ENCODE measurements at places on chromosomes 2 and 18. TPM values are rescaled to one million over a fixed set of nuclear protein-coding genes. Genes with fewer than 3 reads are reported as not detected.
A peak's percentile ranks its signal among the peaks of the same experiment; 100 is the strongest.

- peak; percentile 18 for DNase-seq
These were observed 42.4 kb upstream of the TACR1 start for GRCh38 chr2:75241696-75242095.

DNA sequence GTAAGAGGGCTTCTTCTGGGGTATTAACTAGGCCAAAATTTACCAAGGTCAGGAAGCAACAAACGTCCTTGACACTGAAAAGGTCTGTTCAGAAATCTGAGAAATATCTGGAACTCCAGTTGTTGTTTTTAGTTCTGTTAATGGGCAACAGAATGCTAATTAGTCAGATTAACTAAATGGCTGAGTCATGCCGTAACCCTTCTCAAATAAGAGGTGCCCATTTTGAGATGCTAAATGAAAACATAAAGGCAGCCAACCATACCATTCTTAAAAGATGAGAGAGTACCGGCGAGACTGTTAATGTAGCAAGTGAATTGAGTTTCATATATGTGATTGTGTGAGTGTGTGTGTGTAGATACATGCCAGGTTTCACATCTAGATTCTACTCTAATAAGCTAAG, 147.9 kb upstream of the GAREM1 start:
- no peak for DNase-seq

DNA sequence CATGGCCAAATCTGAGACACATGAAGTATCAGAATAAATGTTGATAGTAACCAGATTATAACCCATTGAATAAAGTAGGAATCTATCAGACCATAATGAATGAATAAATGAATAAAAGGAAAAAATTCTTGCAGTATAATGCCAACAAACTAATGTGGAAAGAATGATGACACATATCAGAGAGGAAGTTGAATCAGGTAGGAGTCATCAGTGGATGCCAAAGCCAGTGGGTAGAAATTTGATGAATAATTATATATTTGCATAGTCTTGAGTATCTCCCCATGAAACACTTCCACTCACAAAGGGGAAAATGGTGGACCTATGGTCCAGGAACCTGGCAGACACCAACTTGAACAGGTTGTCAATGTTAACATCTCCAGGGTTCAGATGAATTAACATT, 68.6 kb downstream of the GALNT3 start:
- DNase-seq = peak; percentile 17

DNA sequence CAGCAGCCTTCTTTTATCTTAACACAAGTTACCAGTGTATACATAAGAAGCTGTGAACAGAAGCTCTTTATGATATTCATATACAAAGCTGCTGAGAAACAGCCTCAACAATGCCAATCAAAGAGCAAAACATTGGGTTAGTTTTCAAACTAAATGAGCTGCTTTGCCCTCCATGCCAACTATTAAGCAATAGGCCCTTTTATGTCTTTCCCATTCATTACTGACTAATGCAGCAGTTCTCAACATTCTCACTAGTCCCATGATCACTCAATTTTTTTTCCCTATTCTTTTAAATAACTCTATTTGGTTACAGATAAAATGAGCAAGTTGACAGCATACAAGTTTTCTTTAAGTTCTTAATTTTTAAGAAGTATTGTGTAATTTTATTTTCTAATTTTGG, 57.9 kb upstream of the FRZB start:
- no peak for DNase-seq

The GULP1 gene
- total RNA-seq = 15.7 TPM

The DSC2 gene
- total RNA-seq = 0.17 TPM

- no peak for DNase-seq
These were observed 847.3 kb upstream of the ACVR2A start for GRCh38 chr2:146997488-146997887.

- DNase-seq = no peak
These were observed 221.9 kb upstream of the DLGAP1 start for GRCh38 chr18:4677006-4677405.

DNA sequence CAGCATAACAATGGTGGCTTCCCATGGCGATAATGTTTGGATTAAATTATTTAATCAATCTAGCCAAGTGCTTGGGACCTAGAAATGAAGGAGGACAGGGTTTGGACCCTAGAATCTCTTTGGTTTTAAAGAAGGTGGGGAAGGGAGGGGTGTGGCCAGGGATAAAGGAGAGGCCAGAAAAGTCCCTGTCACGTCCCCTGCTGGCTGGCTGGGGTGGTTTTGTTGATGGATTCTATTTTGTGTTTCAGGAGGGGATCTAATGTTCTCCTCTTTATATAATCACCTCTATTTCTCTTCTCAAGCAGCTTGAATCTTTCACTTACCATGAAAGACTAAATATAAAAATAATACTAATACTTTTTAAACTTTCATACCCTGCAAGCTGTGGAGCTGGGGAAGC, 52.6 kb upstream of the GALR1 start:
- DNase-seq = no peak

- no peak for DNase-seq
These were observed 11.5 kb upstream of the RNU4ATAC start for GRCh38 chr2:121519153-121519552.

GRCh38 chr2:84057917-84058560, 401.0 kb downstream of the SUCLG1 start:
- DNase-seq = no peak

GRCh38 chr2:120287183-120288015, 34.7 kb downstream of the RALB start:
- DNase-seq = peak; percentile 53

DNA sequence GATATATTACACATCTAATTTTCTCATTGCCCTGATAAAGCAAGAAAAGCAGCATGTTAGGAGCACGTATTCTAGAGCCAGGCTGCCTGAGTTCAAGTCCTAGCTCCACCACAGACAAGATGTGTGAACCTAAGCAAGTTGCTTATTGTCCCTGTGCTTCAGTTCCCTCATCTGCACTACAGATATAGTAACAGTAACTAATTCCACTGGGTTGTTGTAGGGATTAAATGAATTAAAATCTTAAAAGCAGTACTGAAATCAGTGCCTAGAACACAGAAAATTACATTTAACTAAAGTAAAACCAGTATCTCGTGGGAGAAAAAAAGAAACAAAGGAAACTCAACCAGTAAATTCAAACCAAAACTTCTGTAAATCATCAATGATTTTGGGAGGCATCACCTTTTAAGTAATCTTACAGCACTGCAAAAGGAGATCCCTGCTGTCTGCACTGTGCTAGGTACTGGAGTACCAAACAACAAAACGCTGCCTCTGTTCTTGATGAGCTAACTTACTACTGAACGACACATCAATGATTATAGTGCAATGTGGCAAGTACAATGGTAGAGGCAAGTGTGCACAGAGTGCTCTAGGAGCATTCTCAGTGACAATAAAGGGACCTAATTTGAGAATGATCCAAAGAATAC, 7.9 kb downstream of the MAP3K2 start:
- DNase-seq = no peak

- DNase-seq = no peak
These were observed 6.0 kb upstream of the ALPP start for GRCh38 chr2:232372231-232373208.

The NCKAP1 gene
- total RNA-seq = 364 TPM

- DNase-seq = no peak
These were observed 237.6 kb upstream of the FOSL2 start for GRCh38 chr2:28155086-28155485.

GRCh38 chr18:69945220-69946114, 2.2 kb downstream of the CD226 start:
- DNase-seq = no peak

The DQX1 gene
- total RNA-seq = not detected

DNA sequence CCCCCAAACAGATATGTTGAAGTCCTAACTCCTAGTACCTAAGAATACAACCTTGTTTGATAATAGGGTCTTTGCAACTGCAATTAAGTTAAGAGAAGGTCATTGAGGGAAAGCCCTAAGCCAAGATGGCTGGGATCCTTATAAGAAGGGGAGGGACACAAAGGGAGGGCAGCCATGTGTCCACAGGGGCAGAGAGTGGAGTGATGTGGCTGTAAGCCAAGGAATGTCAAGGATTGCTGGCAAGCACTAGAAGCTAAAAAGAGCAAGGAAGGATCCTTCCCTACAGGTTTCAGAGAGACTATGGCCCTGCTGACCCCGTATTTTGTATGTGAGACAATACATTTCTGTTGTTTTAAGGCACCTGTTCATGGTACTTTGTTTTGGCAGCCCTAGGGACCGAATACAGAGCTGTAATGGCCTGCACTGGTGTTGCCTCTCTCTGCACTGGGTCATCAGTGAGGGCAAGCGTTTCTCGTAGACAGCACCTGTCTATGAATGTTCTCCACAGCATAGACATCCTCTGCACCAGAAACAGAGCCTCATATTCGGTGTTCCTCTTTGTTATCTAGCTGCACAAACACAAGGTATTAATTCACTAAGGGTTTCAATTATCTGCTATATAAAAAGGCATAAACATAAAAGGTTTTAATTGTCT, 75.4 kb upstream of the AQP4 start:
- DNase-seq = no peak

- no peak for DNase-seq
These were observed 13.2 kb upstream of the SCYGR5 start for GRCh38 chr2:227653419-227653818.

The LDLRAD4 gene
- total RNA-seq = 15.9 TPM

DNA sequence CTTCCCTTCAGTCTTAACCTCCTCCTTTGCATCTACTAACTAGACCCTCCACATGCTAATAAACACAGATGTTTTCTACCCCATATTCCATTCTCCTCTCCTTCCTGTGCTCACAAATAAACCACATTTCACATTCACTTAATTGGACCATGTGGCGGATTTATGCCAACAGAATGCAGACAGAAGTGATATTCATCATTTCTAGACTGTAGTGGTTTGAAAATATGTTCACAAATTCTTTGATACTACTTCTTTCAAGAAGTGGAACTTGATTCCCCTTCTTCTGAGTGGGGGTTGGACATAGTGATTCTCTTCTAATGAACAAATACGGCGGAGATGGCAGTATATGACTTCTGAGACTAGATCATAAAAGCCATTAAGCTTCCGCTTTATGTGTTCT, 73.5 kb upstream of the SPTBN1 start:
- no peak for DNase-seq

The SLC23A3 gene
- 1.3 TPM for total RNA-seq

The RPRM gene
- not detected for total RNA-seq

DNA sequence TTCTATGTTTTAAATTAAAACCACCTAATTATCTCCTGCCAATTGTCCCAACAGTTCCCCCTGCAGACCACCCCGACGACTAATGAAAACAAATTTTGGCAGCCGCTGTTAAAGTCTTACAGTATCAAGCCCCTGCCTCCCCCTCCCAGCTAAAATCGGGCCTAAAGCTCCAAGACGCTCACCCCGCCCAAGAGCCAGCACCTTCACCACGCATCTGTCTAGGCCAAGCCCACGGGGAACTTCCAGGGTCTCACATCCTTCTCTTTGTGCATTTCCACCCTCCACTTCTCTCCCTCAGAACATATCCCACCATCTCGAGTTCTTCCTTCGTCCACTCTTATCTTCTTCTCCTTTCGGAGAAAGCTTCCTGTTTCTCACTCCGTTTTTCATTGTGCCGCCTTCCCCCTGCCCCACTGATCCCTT, 445 bp downstream of the PRPF40A start:
- DNase-seq = peak; percentile 51

The DUSP19 gene
- 4.4 TPM for total RNA-seq

The RTP5 gene
- total RNA-seq = not detected

DNA sequence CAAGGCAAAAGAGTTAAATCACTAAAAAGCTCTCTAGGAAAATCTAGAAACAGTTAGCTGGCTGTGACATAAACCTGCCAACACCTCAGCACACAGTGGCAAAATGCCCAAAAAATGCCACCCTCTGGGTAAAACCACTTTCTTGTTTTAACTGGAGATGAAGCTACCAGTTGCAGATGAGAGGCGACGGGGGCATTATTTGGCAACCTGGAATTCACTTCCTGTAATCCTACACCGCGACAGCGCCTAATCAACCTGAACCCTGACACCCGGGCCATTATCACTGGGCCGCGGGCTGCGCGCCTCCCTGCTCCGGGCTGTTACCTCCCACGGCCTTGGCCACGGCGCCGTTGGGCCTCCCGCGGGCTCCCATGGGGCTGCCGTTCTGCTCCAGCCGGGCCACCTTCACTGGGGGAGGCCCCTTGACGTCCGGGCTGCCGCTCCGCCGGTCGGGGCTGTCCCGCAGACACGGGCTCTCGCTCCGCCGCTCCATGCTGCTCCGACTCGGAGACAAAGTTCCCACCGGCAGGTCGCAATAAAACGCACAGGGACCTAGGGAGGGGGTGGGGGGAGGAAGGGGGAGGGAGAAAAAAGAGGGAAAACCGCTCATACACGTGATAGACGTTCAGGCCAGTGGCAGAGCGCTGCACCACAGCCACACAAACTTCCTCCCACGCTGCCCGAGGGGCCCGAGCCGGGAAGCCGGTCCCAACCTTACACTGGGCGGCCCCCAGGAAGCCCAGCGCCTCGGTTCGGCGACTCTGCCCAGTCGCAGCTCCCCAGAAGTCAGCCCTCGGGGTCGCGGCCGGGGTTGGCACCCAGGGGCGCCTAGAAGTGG, 2.0 kb downstream of the SATB2 start:
- no peak for DNase-seq
